A549 (cell line): ENCODE measurements at places on chromosomes 12 and 14. TPM values are rescaled to one million over a fixed set of nuclear protein-coding genes. Genes with fewer than 3 reads are reported as not detected.

- no peak for DNase-seq
Observed at GRCh38 chr14:47715330-47715729, 39.9 kb upstream of the MDGA2 start.

GRCh38 chr12:11730299-11731041, 81.0 kb downstream of the ETV6 start:
- DNase-seq = no peak

DNA sequence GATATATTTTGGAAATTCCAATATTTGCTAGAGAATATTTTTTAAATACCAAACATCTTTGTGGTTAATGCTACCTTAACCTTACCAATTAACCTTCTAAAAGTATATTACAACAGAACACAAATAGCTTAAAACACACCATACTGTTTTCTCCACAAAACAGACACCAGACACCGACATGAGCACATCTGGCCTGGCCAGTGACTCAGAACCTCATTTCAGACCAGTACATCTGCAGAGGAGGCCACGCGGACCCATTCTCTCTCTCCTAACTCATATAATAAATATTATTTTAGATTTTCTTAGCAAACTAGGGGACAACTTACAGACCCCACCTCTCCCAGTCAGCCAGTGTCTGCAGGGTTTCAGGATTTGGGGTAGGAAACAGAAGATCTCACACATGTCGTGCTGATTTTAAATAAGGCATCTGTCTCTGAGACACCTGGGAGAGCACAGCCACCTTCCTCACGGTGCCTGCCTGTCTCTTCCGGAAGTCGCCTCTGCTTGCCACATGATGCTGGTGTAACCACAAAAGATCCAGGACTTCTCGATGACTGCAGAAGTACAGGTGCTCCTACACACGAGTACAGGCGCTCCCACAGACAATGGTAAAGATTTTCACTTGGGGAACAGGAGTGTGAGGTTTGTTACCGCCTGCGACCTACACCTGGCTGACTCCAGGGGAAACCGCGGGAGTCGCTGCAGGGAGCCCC, 9.7 kb upstream of the ANKLE2 start:
- DNase-seq = no peak

- DNase-seq = no peak
Observed at GRCh38 chr12:32367381-32367780, 32.0 kb upstream of the FGD4 start.

DNA sequence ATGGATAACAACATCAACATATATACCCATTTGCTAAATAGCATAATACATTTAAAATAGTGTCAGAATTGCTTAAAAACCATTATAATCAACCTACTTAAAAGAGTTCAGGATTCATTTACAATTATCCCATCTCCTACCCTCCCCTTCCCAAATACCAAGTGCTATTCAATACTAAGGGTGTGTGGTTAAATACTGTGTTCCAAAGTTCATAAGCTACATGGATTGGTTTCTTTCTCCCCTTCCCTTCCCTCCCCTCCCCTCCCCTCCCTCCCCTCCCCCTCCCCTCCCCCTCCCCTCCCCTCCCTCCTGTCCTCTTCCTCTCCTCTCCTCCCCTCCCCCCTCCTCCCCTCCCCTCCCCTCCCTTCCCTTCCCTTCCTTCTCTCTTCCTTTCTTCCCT, 97.0 kb upstream of the NPAS3 start:
- no peak for DNase-seq

GRCh38 chr14:68606176-68606575, 186.7 kb downstream of the ZFP36L1 start:
- DNase-seq = no peak

GRCh38 chr14:38716926-38717325, 386.1 kb downstream of the SEC23A start:
- DNase-seq = no peak

- no peak for DNase-seq
Observed at GRCh38 chr14:96198430-96199130, 6.1 kb upstream of the BDKRB2 start.

- DNase-seq = peak; percentile 13
Observed at GRCh38 chr14:91780452-91780851, 48.6 kb upstream of the CATSPERB start.

DNA sequence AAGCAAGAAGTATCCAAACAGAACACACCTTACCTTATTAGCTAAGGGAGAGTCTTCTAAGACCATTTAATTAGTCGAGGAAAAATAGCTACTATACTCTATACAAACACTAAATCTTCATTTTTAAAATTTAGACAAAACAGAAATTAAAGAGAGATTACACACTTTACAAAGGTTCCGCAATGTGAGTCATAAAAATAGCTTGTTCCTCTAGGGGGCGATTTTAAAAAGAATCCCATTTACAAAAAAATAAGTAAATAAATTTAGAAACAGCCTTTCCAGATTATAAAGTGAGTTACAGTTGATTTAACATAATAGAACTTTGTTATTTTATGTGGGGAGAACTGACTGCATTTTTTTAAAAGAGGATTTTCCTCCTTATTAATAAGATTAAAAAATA, 201.6 kb downstream of the PAX9 start:
- DNase-seq = no peak

- DNase-seq = no peak
Observed at GRCh38 chr14:97723351-97723750, 926.2 kb downstream of the VRK1 start.

GRCh38 chr14:84465880-84466279, 1064.1 kb upstream of the FLRT2 start:
- no peak for DNase-seq

- DNase-seq = no peak
Observed at GRCh38 chr12:57872362-57872761, 25.8 kb upstream of the CTDSP2 start.

DNA sequence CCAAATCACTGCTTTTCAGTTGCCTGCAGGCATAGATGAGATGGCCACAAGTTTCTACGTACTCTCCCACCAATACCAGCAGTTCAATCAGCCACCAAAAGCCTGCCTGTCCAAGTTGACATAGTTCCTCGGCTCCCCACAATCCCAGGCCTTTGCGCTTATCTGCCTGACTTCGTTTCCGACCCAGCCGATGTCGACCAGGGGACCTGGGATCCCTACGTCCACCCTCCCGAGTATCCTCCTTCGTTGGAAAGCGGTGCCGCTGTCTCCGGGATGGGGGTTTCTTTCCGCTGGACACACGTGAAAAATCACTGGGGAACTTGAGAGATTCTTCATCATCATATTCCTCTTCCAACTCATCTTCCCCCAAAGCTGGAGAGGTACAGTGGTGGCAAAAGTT, 1.6 kb downstream of the DNAJC14 start:
- no peak for DNase-seq

GRCh38 chr14:31229638-31230572, 22.3 kb upstream of the HECTD1 start:
- peak; percentile 99 for DNase-seq

DNA sequence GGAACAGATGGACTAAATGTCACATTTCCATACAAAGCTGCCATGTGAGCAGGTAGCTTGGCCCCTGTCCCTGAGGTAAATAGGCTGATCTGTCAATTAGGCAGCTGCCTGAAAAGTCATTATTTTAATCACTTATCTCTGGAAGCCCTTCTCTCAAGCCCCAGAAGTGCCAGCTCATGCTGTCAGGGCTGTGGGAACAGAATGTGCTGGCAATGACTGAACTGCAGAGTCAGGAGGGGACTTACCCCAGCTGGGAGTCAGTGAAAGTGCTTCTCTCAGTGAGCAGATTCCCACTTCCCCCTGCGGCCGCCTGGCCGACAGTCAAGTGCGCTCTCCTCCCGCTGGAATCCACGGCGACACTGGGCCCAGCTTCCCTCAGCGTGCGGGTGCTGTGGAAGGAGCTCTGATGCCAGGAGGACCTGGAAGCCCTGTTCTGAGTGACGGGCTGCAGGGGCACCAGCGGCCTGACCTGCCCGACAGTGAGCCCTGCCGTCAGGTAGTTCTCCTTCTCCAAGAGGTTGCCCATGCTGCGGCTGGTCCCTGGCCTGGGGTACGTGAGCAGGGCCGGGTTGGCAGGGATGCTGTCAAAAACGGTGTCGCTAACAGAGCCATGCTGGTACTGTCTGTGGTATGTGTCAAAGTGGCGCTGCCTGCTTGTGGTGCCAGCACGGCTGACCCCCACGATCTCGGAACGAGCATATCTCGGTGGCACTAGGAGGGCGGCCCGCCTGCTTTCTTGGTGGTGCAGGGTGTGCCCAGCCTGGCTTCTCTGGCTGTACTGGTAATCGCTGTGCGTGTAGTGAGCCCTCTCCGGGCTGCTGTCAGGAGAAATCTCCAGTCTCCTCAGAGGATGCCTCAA, 18.7 kb downstream of the PKP2 start:
- no peak for DNase-seq

GRCh38 chr12:4771172-4771959, 51.2 kb downstream of the GALNT8 start:
- no peak for DNase-seq

DNA sequence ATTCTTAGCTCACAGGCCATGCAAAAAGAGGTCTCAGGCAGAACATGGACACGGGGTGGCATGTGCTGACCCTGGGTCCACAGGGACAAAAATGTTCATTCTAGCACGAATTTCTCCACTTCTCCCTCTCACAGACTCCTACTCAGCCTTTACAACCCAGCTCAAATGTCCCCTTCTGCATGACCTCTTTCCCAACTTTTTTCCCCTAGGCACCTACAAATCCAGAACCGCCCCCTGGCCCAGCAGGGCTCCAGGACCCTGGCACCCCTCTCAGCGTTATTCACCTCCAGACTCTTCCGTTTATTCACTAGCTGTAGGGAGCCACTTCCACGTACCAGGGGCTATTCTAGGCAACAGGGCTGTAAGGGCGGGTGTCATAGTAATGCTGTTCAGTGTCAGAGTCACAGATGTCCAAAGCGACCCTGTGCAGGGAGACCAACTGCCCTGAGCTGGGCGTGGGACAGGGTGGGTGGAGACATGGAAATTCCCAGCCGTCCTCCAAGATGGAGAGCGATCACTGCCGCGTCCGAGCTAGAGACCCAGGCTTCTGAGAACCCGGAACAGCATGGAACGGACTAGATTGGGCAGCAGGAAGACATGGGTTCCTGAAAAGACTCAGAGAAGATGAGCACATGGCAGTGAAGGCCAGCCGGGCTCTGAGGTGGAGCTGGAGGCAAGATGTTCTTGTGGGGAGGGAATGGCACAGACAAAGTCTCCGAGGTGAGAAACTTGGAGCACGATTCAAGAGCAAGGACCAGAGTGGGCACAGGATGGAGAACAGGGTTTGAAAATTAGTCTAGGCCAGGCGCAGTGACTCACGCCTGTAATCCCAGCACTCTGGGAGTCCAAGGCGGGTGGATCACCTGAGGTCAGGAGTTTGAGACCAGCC, 274.9 kb upstream of the RTL1 start:
- no peak for DNase-seq

DNA sequence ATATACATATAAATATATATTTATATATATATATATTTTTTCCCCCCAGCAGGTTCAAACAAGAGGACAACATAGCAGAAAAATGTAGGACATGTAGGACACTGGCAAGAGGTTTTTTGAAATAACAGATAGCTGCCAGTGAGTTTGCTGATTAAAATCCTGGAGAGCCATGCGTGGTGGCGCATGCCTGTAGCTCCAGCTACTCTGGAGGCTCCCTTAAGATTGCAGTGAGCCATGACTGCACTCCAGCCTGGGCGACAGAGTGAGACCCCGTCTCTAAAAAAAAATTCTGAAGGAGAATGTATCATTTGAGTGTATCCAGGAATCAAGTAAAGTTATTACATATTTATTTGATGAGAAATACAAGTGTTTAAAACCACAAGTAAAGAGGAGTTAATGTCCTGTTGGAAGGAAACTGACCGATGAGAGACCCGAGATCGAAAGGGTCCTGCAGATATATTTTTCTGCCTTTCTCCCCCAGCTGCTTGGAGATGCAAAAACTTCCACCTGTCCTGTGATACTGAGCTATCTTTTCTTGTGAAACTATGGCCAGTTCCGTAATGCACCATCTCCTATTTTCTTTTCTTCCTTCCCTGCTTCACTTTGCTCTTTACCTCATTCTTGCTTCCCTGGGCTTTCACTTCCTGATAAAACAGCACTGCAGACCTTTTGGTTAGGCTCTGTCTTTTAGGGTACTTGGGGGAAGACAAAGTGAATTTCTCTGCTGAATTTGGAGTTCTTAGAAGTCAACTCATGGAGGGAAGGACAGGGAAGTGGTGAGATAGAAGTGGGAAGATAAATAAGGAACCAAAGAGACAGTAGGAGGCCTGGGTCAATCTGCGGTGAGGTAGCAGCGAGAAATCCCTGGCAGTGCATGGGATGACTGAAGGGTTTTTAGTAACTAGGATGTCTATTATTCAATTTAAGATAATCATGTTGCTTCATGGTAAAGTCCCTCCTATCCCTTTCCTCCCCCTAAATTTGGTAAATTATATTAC, 41.2 kb upstream of the SLC2A13 start:
- DNase-seq = no peak

DNA sequence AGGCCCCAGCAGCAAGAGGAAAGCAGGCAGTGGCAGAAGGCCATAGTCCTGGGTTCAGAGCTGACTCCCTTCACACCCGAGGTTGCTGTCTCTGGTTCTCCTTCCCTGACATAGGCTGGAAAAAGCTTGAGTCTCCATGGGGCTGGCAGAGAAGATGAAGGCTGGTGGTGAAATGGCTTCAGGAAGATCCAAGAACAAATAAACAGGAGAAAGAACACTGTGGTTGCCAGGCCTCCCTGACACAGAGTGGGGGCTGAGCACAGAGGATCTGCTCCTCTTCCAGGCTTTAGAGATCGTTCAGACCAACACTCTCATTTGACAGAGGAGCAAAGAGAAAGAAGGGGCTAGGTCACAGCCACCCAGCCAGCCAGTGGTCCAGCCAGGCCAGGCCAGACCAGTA, 14.3 kb downstream of the HDAC7 start:
- no peak for DNase-seq

The DPPA3 gene
- not detected in 3 replicates for polyA plus RNA-seq

The NPFF gene
- polyA plus RNA-seq = not detected in 3 replicates

The SLC17A8 gene
- 0.03 TPM in 2 of 3 replicates, not detected in the other for polyA plus RNA-seq

The LTB4R2 gene
- polyA plus RNA-seq = 8.4 to 9.9 TPM (median 8.6 TPM) in 3 replicates

The PGF gene
- 1.1 to 1.2 TPM (median 1.1 TPM) in 3 replicates for polyA plus RNA-seq
